ENCODE measurements at places on chromosomes 5 and 9.

DNA sequence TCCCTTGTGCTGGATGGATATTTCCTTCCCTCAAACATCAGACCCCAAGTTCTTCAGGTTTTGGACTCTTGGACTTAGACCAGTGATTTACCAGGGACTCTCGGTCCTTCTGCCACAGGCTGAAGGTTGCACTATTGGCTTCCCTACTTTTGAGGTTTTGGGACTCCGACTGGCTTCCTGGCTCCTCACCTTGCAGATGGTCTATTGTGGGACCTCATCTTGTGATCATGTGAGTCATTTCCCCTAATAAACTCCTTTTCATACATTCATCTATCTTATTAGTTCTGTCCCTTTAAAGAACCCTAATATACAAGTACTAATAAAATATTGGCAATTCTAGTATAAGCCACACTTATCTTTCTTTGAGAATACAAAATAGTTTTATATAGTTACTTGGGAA lies 1078.9 kb downstream of the CDH12 start:
- DNase-seq = no peak

GRCh38 chr9:2868883-2869282 lies 25.0 kb upstream of the PUM3 start:
- no peak for DNase-seq

DNA sequence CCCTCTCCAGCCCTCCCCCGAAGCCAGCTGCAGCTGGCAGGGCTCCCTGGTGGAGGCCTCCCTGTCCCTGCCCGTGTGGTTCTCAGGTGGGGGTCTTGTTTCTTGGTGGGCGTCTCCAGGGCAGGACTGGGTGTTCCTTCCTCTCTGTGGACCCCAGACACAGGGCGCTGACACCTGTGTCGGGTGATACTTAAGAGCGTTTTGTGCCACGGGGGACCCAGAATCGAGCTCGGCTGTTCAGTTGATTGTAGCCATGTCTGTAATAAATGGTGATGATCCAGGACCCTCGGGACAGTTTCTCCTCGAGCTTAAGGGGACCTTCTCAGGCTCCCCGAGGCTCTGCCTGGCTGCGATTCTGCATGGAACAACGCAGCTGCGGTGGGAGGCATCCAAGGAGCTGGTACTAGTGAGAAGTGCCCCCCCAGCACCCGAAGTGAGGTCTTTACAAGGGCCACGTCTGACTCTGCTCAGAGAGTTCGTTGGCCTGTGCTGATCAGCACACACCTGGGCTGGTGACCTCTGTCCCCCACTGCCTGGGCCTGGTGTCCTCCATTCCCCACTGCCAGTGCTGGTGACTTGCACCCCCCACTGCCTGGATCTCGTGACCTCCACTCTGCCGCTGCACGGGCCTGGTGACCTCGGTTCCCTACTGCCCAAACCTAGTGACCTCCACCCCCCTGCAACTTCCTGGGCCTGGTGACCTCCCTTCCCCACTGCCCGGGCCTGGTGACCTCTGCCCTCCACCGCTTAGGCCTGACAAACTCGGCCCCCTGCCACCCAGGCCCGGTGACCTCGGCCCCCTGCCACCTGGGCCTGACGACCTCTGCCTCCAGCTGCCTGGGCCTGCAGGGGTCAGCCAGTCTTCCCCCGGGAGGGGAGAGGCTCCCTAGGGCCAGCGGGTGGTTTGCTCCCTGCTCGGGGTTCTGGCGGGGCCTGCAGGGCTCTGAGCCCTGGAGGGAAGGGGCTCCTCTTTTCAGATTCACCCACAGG lies 36.0 kb downstream of the NDUFS6 start:
- no peak for DNase-seq

DNA sequence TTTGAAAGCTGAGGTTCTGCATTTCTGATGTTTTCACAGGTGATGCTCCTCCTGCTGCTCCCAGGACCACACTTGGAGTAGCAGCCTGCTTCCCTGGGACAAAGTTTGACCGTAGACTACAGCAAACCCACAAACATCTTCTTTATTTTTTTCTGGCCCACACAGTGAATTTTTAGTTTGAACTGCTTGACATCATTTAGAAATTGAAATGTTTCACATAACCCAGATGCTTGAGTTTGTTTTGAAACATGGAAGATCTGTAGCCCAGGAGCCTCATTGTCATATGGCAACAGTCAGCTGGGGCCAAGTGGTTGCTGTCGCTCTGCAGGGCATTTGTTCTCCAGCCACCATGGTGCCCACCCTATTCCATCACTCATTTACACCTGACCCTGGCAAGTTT lies 8.4 kb downstream of the SH3TC2 start:
- no peak for DNase-seq

DNA sequence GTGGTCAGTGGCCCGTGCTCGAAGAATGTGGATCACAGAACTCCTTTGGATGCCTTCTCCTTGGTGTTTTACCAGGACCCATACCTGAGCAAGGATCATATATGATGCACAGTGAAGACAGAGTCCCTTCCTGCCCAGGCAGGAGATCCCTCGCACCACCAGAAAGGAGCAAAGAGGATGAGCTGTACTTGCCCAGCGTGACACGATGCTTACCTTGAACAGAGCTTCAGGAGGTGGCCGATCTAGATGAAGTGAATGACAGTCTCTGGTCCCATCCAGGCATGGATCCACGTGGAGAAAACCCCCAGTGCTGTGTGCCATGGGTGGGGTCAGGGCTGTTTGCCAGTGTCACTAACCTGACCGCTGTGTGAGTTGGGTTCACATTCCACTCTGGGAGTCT lies 455.4 kb downstream of the GADD45G start:
- no peak for DNase-seq

- no peak for DNase-seq
Observed at GRCh38 chr5:126395198-126395597, 28.0 kb upstream of the GRAMD2B start.

GRCh38 chr5:150164211-150164980 lies 2.2 kb upstream of the CDX1 start:
- DNase-seq = no peak

- no peak for DNase-seq
Observed at GRCh38 chr5:144691936-144692335, 521.3 kb downstream of the KCTD16 start.

GRCh38 chr9:96163161-96163560 lies 138.8 kb downstream of the HSD17B3 start:
- no peak for DNase-seq

DNA sequence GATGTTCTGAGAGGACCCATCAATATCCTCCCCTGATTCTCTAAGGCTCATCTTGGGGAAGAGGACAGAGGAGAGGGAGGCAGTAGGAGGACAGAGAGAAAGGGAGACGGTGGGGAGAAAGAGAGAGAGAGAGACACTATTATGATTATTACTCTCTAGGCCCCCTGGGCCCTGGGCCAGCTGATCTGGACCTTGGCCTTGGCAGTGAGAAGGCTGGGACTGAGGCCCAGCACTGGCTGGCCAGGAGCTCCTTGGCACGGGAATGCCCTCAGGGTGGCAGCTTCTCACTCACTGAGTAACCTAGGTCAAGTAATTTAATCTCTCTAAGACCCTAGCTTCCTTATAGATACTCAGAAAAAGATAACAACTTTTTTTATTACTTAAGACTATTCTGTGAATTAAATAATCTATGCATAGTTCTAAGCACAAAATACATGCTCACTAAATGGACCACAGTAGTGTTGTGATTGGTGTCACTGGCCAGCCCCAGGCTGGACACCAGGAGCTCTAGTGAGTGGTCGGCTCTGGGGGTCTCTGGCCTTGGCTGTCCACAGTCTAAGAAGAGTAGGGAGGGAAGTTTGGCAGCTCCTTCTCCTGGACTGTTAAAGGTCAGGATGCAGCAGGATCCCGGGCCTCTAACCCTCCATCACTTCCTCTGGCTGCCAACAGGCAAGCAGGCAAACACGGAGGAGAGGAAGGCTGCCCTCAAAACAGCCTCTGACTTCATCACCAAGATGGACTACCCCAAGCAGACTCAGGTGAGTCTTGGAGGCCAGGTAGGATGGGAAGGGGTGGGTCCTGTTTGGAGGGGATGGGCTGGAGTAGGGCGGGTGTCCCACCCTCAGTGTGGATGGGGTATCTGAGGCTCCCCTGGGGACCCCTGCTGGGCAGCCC lies 50.0 kb downstream of the GSN start:
- DNase-seq = no peak

DNA sequence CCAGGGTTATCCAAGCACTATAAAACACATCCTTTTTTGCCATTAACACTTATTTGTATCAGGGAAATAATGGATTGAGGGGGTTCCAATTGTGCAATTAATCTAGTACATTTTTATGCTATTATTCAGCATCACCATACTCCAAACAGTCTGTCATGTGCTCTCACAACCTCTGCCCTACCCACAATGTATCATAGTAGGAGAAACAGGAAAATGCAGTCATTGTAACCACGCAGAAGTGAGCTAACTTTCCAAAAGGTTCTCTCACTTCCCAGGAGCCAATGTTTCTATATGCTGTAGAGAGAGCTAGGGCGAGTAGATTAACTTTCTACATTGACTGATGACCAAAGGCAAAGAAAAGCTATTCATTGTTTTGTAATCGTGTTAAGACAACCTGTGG lies 29.8 kb downstream of the DAB2 start:
- no peak for DNase-seq

GRCh38 chr9:135002802-135003201 lies 84.7 kb upstream of the OLFM1 start:
- DNase-seq = no peak

GRCh38 chr5:179504600-179505396 lies 45.6 kb upstream of the RUFY1 start:
- DNase-seq = no peak

DNA sequence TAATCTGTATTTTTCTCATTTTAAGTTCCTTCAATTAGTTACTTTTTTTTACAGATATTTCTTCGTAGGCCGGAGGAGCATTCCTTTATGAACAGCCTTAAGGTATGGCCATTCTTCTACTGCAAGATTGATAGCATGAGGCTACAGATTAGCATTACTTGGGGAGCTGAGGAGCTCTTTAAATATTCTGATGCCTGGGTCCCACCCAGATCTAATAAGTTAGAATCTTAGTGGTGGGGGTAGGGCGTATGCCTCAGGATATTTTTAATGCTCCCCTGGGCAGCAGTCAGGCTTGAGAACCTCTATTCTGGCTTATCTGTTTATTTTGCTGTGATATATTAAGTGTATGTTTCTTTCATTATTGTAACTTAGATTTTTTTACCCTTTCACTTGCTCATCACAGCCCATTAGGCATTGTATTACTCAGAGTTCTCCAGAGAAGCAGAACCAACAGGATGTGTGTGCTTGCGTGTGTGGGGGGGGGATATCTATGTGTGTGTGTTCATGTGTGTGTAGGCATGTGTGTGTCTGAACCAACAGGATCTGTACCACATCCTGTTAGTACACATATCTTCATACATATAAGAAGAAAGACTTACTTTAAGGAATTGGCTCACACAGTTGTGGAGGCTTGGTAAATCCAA lies 91.8 kb upstream of the MTAP start:
- no peak for DNase-seq

DNA sequence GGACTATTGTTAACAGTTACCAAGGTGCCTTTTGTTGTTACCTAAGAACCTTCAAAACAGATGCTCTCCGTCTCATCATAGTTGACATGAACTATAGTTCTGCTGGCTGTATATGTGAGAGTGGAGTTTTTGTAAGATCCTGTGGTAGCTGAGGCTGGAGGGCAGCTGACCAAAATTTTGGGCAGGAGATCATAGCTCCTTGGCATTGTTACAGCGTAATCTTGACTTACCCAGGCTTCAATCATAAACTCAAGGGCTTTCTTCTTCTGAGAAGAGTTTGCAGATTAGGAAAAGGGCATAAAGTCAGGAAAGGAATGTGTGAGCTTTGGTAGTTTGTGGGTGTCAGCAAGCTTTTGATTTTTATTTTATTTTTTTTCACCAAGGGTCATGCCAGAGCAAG lies 34.5 kb downstream of the RCL1 start:
- no peak for DNase-seq

- DNase-seq = no peak
Observed at GRCh38 chr5:1294835-1295649, at the start of gene TERT. Gene TERT (minus strand): TSS chr5:1295068. CDS start chr5:1294989, 79 bp downstream.

GRCh38 chr5:141420855-141421488 lies at the start of gene PCDHGA11:
Gene PCDHGA11 (plus strand): TSS chr5:141421051. CDS start chr5:141421228, 177 bp downstream.
- no peak for DNase-seq

GRCh38 chr5:127574852-127575679 lies 57.6 kb downstream of the PRRC1 start:
- DNase-seq = no peak

DNA sequence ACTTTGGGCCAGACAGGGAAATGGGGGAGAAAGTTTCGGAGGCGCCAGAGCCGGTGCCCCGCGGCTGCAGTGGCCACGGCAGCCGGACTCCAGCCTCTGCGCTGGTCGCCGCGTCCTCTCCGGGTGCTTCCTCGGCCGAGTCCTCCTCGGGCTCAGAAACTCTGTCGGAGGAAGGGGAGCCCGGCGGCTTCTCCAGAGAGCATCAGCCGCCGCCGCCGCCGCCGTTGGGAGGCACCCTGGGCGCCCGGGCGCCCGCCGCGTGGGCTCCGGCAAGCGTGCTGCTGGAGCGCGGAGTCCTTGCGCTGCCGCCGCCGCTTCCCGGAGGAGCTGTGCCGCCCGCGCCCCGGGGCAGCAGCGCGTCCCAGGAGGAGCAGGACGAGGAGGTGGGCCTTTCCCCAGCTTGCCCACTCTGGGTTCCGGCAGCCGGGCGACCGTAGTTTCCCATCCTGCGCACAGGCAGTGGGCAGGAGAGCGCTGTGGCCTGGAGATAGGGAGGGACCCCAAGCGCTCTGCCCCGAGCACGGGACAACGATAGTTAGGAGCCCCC lies 516 bp downstream of the MAST4 start:
- no peak for DNase-seq

DNA sequence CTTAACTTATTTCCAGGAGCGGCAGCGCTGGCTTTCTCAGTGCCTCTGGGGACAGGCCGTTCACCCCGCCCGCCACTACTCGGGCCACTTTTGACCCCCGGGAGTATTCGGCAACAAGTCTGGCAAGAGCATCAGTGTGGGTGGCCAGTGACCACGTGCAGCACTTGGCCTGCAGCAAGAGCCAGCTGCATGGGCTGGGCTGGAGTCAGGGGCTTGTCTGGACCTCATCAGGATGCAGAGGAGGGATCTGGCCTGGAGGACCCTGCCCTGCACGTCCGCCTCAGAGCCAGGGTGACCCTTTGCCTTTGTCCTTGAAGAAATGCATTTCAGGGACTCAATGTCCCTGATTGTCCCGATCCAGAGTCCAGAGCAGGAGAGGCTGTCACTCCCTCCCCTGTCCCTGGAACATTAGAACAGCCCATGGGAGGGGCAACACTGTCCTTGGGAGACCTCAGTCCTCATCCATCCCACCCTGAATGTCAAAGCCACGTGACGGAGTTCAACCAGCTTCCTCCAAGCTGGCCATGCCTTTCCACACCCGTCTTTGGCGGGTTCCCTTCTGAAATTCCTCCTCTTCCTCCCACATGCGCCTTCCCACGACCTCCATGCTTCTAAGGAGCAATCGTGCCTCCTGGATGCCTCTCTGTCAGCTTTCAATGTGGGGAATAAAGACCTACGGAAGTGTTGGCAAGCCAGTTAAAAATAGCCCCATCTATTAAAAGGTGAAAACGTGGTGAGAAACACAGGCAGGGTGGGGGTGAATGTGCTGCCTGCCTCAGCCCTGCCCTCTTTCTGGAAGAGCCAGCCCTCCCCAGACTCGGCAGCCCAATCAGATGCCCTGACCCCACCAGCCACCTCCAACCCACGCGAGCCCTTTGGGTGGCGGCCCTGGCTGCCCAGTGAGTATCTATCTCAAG lies 99.0 kb downstream of the OLFM1 start:
- no peak for DNase-seq

GRCh38 chr5:32531885-32532520 lies 53.4 kb upstream of the SUB1 start:
- DNase-seq = no peak

- DNase-seq = no peak
Observed at GRCh38 chr5:154087260-154087659, 48.5 kb downstream of the MFAP3 start.
